NCI-H146 (cell line): ENCODE measurements at places on chromosomes 7 and 10.

GRCh38 chr10:74906611-74907198 is 80.3 kb downstream of the KAT6B start:
- no peak for DNase-seq

- no peak for DNase-seq
Observed at GRCh38 chr10:18100669-18101068, 39.6 kb upstream of the CACNB2 start.

GRCh38 chr10:77424257-77424656 is 213.4 kb downstream of the KCNMA1 start:
- DNase-seq: no peak

GRCh38 chr10:77207828-77208185 is 429.8 kb downstream of the KCNMA1 start:
- no peak for DNase-seq

- no peak for DNase-seq
Observed at GRCh38 chr7:82678716-82679115, 235.1 kb upstream of the CACNA2D1 start.

DNA sequence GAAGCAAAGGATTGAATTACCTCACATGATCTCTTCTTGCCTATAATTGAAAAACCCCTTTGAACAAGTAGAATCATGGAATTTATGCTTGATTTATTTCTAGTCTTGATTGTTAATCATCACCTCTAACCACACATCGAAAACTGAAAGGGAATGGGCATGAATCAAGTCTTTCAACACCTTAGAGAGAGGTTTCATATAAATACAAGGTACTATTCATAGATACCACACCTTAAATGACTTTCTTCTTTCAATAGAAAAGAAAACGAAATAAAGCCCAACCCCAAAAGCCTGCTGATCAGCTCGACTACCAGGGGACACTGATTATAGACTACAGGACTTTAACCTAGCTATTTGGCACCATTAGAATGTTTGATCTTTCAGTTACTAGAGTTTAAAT is 128.6 kb upstream of the PTPRZ1 start:
- DNase-seq: no peak

DNA sequence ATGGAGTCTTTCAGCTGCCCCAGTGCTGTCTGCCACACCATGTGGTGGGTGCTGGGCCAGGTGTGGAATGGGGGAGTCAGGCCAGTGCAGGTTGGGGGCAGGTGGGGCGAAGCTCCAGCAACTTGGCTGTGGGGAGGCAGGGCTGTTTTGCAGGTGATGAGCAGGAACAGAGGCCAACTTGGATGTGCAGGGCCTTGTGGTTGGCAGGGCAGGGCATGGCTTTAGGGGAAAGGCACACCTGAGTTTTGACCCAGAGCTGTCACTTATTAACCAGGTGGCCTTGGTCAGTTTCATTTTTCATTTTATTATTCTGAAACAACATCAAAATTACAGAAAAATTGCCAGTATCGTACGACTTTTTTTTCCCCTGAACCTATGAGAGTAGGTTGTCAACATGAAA is 1.1 kb upstream of the SFTPA2 start:
- DNase-seq: no peak
